ENCODE measurements at places on chromosomes 2 and 18.

DNA sequence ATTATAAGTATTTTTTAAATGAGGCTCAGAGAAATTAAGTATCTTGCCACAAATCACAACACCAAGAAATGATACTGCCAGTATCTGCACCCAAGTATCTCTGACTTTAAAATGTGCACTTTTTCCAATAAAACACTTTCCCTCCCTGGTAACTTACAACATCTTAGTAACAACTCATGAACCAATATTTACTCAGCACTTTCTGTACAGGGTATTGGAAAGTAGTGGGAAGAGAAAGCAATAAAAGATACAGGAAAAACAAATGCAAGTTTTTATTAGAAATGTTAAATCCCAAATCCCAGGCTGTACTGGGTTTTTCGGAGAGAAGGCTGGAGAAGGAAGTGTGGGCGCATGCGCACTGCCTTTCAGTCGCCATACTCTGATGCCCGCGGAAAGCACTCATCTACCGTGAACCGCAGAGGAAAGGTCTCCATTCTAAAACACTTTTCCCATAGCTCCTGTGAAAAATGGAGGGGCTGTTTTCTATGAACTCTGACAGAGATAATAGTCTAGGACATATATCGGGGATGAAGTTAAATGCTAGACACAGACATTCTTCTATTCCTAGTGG lies 52.1 kb downstream of the L3MBTL4 start:
- DNase-seq, result no peak

- DNase-seq, result no peak
Observed at GRCh38 chr2:51263951-51264350, 232.0 kb upstream of the NRXN1 start.

GRCh38 chr2:152376385-152376784 lies 41.4 kb downstream of the FMNL2 start:
- peak; percentile 38 for DNase-seq

DNA sequence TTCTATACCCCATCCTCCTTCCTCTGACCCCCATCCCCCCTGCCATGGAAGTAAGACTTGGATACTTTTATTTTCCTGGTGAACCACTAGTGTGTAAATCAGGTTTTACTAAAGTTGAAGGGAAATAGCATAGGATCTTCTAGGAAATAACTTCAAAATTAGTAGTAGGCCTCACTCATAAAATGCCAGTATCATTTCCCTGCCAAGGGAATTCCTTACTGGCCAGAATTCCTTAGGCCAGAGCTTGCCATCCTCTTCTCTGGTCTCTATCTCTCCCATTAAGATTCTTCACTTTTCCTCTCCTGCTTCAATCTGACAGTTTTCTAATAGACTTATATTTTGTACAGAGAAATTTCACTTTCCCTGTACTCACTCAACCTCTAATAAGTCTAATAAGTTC lies 322.8 kb upstream of the TANK start:
- DNase-seq, result no peak

DNA sequence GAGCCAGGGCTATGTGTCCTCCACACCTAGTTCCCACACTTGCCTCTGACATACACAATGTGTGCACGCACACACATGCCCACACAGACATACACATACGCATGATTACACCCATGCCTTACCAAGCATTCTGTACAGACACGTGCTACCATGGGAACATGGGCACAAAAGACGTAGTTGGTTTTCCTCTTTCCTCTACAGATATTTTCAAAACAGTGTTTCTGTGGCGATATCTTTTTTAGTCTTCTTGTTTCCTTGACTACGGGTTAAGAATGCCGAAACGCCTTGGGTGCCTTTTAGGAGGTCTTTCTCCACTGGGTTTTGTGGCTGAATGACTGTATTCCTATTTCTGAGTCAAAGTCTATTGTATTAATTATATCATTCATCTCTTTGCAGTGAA lies 75.5 kb upstream of the SPTBN1 start:
- DNase-seq, result no peak

DNA sequence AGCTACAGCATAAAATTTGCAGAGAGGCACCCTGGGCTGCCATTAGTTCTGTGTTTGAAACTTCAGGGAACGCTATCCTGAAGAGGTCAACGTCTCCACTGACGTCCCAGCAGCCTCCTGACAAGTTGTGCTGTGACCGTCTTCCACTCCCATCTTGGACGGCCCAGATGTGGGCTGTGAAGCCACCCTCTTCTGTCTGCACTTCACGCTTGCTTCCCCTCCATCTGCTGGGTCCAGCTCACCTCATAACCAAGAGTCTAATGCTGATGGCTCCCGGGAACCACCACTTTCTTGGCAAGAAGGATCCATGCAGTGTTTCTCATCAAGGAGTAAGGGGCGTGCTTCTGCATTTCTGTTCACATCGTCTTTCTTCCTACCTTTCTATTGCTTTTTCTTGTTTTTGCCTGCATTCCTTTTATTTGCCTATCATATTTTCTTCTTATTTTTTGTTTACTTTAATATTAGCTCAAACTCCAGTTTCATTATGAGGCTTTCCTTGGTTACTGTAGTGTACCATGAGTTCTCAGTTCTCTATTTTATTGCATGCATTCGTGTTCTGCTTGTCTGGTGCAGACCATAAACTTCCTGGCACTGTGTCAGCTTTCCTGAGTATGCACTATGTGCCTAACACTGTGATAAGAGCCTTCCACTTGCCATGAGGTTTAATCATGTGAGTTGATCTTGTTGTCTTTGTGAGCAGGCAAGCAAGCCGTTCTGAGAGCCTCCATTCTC lies 631.8 kb upstream of the RAB6C start:
- no peak for DNase-seq

DNA sequence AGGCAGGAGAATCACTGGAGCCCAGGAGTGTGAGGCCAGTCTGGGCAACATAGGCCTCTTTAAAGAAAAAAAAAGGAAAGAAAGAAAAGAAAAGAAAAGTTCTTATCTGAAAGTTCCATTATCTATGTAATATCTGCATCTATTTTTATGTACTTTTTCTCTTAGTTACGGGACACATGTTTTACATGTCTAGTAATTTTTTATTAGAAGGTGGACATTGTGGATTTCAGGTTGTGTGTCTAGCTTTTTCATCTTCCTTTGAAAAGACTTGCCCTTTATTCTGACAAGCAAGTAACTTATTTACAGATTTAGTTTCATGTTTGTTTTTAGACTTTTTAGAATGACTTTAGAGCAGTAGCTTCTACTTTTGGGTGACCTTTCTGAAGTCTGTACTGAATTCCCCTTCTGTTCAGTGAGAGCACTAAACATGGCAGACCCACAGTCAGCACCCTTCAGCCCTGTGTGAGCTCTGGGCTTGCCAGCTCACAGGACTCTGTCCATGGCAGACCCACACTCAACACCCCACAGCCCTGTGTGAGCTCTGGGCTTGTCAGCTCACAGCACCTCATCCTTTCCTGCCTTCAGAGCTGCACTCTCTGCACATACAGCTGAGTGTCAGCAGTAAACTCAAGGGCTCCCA lies 17.5 kb downstream of the TRAPPC12 start:
- DNase-seq, result no peak

DNA sequence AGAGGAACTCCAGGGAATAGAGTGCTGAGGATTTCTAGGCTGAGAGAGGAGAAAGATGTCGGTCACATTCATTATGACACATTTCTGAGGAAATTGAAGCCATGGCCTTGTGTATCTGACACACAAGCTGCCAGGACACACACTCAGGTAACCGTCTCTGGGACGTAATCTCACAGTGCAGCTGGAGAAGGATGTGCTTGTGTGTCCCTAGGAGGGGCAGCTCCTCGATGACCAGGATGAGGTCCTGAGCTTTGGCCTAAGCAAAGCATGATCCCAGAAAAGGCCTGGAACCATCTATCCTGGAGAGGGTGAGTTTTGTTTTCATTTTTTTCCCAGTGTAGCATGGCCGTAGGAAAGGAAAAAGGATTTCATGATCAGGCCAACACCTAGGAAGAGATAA lies 102.2 kb downstream of the CAPN13 start:
- DNase-seq, result no peak

DNA sequence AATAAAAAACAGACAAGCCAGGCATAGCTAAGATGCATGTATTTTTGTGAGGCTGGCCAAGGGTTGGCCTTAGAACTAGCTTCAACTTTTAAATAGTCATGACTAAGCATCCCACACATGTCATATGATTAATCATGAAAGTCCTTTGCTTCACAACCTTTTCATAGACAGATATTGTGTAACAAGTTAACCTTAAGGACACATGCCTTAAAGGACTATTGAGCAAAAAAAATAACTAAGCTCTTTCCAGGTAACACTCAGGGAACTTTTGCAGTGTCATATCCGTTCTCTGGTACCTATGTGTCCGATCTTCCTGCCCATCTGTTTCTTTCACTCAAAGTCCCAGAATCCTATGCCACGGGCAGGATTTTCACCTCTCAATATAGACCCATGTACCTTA lies 498.4 kb downstream of the STK39 start:
- DNase-seq, result peak; percentile 75

DNA sequence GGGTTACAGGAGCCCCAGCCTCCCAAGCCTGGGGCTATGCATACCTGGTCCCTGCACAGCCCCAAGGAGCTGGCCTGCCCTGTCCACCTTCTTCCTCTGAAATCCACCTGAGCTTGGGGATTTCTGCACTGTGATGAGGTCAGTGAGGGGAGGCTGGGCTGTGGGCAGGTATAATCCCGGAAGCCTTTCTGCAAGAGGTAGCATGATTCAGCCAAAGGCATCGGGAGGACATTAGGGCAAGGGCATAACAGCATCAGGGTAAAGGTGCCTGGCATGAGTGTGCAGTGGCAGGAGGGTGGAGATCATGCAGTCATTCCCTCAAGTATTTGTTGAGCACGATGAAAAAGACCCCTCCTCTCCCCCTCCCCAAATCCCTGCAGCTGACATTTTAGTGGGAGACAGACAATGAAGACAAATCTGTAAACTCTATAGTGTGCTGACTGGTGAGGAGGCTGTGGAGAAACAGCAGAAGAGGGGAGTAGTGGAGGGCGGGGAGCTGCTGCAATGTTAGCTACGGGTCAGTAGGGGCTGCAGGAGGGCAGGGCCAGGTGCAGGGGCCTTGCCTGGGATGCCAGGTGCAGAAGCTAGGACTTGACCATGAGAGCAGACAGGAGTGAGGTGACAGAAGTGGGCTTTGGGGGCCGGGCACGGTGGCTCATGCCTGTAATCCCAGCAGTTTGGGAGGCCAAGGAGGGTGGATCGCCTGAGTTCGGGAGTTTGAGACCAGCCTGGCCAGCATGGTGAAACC lies 18.7 kb downstream of the ZFP36L2 start:
- DNase-seq, result peak; percentile 55

DNA sequence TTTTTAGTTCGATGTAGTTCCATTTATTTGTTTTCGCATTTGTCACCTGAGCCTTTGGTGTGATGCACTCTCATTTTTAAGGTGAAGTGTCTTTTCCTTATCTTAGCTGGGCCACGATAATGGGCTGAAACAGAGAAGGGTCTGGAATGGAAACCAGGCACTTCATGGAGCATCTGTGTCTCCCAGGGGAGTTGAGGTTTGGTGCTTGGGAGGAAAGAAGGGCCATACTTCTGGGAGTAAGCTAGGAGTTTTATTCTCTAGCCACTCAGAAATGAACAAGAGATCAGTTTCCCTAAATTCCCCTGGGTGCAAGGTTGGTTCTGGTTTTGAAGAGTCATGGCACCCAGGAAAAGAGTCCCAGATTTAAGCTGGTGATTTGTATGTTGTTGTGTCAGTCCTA lies 179.4 kb upstream of the CXCR4 start:
- no peak for DNase-seq

DNA sequence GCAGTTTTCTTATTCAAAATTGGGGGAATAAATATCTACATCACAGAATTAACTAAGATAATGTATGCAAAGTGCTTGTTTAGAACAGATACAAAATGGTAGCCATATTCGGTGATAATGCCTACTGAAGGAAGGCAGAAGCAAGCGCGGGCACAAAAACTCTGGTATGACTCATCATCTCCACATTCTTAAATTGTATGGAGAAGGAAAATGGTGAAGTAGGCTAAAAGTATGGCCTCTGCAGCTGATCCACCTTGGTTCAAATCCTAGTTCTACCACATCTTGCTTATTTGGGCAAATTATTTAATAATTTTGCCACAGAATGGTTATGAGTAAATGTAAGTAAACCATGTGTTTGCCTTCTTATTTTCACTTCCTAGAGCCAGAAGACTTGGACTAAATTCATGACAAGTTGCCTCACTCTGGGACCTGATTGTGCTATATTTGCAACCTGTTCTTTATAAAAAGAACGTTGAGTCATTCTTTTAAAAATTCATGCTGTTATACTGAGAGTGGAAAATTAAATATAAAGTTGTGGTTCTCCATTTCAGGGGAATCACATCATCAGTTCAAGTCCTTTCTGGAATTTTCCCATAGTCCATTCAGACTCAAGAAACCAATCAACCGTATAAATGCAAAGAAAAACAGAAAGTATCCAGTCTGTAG lies 9.0 kb upstream of the CDK15 start:
- DNase-seq, result peak; percentile 31

DNA sequence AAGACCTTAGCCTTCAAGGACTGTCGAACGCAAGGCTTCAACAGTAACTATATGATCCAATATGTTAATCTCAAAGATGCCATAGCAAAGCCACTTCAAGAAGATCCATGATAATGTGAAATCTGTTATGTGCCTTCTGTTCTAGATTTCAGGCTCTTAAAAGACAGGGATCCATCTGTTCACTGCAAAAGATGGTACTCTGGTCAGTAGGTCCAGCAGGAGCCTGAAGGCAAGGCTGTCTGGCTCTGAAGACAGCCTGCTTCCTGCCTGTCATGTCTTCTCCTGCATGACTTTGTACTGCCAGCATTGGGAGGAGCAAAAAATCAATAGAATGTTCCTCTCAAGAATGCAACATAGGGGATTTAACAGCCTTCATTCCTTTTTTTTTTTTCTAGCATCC lies 270.8 kb upstream of the PARD3B start:
- no peak for DNase-seq

- no peak for DNase-seq
Observed at GRCh38 chr2:6421138-6421730, 444.5 kb downstream of the CMPK2 start.

GRCh38 chr18:3554811-3555427 lies 104.9 kb downstream of the TGIF1 start:
- DNase-seq, result no peak

- DNase-seq, result no peak
Observed at GRCh38 chr2:227324642-227324994, 433 bp upstream of the MFF start.

GRCh38 chr2:138780908-138781307 lies 718 bp upstream of the NXPH2 start:
- DNase-seq, result no peak

- DNase-seq, result no peak
Observed at GRCh38 chr2:165376571-165376975, 92.9 kb upstream of the CSRNP3 start.

DNA sequence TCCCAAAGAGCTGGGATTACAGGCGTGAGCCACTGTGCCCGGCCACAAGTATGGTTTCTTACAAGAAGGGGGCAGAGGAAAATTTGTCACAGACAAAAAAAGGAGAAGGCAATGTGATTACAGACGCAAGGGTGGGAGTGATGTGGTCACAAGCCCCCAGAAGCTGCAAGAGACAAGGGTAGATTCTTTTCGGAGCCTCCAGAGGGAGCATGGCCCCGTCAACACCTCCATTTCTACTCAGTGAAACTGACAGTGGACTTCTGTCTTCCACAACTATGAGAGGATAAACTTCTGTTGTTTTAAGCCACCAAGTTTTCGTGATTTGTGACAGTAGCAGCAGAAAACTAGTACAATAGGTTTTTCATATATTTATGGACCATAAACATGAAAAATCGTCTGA lies 2.1 kb upstream of the TCF7L1 start:
- peak; percentile 6 for DNase-seq

All from MCF 10A (cell line).